ENCODE measurements at places on chromosomes 13 and 19. TPM values are rescaled to one million over a fixed set of nuclear protein-coding genes. Genes with fewer than 3 reads are reported as not detected.

- no peak for ATAC-seq
These were observed 910 bp downstream of the PDE4C start for GRCh38 chr19:18225355-18225701.

- ATAC-seq = peak; percentile 95
These were observed 15.1 kb downstream of the PRAM1 start for GRCh38 chr19:8487137-8487851.

DNA sequence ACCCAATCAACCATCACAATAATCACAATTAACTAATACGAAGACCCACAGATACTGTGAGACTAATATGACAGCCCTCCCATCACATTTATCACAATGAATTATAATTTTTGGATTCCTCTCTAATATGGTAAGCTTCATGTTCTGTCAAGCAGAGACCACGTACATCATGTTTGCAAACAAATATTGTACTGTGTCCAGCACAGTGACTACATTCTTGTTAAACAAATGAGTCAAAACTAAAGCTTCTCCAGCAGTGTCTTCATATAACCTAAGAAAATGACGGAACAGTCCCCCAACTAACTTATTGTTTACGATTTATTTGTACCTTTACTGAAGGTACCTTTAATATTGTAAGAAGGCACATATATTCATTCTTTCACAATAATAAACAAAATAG lies 292.6 kb downstream of the ENOX1 start:
- no peak for ATAC-seq

DNA sequence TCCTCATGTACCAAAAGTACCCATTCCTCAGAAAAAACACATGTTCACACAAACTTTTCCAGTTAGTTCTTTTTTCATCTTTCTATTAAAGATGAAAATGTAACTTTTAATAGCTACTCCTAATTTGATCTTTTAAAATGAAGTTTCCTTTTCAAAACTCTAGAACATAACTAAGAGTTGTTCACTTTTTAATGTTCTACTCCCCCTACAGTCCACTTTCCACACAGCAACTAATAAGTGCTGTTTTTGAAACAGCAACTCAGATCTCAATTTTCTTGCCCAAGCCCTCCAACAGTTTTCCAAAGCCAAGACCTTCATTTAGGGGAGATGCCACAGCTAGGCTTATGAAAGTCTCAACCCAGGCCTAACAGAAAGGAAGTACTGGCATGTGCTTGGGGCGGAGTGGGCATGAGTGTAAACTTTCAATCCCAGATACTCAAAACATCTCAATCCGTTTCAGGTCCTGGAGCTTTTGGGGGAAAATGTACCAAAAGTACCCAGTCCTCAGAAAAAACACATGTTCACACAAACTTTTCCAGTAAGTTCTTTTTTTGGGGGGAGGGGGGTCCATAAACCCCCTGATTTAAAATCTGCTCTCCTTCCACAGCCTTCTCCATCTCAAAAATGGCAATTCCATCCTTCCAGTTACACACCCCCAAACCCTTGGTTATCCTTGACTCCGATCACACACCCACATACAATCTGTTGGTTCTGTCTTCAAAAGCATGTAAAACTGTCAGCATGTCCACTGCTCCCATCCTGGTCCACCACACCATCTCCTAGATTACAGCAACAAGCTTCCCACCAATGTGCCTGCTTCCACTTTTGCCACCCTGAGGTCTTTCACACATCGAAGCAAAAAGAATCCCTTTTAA lies 2.0 kb downstream of the FBL start:
- ATAC-seq = no peak

DNA sequence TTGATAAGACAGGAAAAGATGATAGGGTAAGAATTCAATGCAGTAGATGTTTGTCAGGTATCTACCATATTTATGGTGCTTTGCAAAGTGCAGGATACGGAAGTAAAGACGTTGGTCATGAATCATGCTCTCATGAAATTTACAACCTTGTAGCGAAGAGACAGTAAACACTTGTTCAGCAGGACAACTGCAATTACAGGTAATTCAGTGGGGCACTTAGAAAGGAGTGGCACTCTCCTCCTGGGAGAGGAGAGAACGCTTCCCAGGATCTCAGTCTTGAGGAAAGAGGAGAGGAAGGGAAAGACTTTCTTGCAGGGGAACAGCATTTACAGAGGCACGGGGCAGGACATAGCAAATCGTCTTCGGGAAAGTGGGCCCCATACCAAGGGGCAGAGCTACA lies 46.4 kb downstream of the SOX1 start:
- ATAC-seq = no peak

KLK1 gene
- 2.0 TPM for total RNA-seq

DNA sequence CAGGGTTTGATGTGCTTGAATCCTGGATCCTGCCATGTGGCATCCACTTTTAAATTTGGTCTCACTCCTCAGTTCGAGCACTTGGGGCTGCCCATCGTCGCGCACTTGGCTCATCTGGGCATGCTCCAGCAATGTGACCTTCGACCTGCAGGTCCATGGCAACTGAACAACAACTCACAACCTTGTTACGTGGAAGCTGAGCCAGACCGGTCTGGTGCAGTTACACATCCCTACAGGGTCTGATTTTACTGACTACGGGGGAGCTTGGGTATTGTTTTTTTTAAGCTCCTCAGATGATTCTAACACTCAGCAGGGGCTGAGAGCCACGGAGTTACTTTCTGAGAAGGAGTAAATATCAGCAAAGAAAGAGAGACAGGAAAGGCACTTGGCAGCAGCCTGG lies 769.6 kb downstream of the UQCRFS1 start:
- no peak for ATAC-seq

ZFR2 gene
- 0.28 TPM for total RNA-seq

ZNF66 gene
- 11.3 TPM for total RNA-seq

- peak; percentile 96 for ATAC-seq
These were observed 14.1 kb downstream of the RDH8 start for GRCh38 chr19:10027158-10027997.

- no peak for ATAC-seq
These were observed 22.2 kb downstream of the EFNB2 start for GRCh38 chr13:106513025-106513983.

- no peak for ATAC-seq
These were observed 22.7 kb downstream of the ADPRHL1 start for GRCh38 chr13:113430378-113431110.

- no peak for ATAC-seq
These were observed 45.1 kb downstream of the EPSTI1 start for GRCh38 chr13:42946927-42947326.

NLRP4 gene
- not detected for total RNA-seq

SIGLEC8 gene
- not detected for total RNA-seq
